Kidney (tissue), 22 donors: ENCODE measurements at places on chromosomes 16 and 17. TPM values are rescaled to one million over a fixed set of nuclear protein-coding genes. Genes with fewer than 3 reads are reported as not detected.

GRCh38 chr16:77271532-77272426, 72.6 kb downstream of the SYCE1L start:
- DNase-seq, result no peak

DNA sequence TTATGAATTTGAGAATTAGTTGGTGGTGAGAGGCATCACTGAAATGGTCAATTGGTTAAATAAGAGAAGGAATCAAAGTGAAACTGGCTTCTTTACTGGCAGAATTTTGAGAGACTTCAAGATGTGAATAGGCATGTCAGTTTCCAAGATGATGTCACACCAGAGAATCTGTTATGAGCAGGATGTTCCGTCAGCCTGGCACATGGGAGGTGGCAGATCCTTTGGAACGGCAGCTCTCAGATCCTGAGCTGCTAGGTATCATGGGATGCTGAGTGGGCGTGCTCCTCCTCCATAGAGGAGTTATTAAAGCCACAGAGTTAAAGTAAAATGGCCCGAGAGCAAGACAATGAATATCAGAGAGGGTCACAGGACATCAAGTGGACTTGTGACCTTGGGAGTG, 444.3 kb upstream of the HSBP1 start:
- no peak for DNase-seq

DNA sequence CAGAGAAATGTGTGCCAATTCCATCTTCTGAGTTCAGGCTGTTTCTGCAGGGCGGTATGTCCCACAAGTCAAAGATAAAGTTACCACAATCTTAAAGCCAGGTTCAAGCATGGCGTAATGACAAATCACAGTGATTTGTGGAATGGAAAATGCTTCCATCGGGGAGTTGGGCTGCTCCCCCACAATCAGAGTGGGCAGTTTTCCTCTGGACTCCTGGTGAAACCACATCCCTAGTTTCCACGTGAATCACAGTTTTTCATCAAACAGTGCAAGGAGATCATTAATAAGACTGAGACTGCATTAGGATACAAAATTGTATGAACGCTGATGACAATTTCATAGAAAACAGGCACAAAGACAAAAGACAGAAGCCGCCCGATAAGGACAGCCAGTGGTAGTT, 3.6 kb downstream of the LITAF start:
- no peak for DNase-seq

DNA sequence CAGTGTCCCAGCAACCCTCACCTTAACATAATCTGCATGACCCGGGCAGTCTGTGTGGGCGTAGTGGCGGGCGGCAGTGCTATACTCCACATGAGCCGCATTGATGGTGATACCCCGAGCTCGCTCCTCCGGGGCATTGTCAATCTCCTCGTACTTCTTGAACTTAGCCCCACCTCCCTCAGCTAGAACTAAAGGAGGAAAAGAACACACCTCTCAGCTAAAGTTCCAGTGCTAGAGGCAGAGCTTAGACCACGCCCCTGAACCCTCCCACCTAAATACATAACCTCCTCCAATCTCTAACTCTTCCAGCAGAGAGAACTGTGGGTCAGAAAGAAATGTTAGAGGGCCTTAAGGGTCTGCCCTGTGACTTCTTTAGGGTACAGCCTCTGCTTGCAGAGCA, 855 bp downstream of the TUFM start:
- no peak for DNase-seq

GRCh38 chr16:11099672-11100205, 155.4 kb downstream of the CLEC16A start:
- DNase-seq, result no peak

DNA sequence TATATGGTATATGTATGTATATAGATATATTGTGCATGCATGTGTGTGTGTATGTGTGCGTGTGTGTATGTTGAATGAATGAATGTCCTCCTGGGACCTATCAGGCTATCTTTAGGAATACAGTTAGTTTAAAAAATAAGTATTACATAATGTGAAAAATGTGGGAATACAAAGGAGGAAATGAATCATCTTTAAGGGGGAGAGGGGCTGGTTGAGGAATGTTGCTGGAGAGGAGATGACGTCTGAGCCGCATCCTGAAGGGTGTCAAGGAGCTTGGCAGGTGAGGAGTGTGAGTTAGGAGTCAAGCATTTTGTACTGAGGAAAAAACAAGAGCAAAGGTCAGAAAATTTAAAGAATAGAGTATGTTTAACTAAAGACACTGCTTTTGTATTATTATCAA, 62.4 kb upstream of the NLK start:
- DNase-seq, result no peak

GRCh38 chr16:51797669-51798259, 646.7 kb upstream of the SALL1 start:
- no peak for DNase-seq

ZFP90 gene
- total RNA-seq, result 30.3 TPM

CD300LB gene
- total RNA-seq, result 0.91 TPM

MSRB1 gene
- total RNA-seq, result 32.0 TPM

SLC16A6 gene
- total RNA-seq, result 3.6 TPM

CDH15 gene
- total RNA-seq, result 0.31 TPM

CACNA1H gene
- 20.6 TPM for total RNA-seq
